Activated CD8-positive, alpha-beta memory T cell treated with anti-CD3 and anti-CD28 coated beads for 24 hours (primary cell): ENCODE measurements at places on chromosomes 12 and 14.
A peak's percentile ranks its signal among the peaks of the same experiment; 100 is the strongest.

DNA sequence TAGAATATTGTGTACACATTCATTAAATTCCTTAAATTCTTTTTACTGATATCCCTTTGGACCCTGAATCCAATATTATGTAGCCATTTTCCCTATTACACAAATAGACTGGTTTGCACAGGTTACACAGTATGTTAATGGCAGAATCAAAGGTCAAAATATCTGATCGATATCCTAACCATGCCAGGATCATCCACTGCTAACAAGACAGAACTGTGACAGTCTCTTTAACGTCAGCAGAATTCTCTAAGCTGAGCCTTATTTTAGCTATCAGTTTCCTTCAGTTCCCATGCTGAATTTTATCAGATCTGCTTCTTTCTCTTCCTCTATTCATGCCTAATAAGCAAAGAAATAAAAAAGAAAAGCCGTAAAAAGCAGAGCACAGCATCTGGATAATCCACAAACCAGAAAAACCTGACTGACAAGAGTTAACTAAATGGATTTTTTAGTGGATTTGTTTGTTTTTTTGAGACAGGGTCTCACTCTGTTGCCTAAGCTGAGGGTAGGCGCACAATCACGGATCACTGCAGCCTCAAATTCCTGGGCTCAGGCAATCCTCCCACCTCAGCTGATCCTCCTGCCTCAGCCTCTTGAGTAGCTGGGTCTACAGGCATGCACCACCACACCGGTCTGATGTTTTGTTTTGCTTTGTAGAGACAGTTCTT, 130.4 kb downstream of the PAWR start:
- DNase-seq = no peak

DNA sequence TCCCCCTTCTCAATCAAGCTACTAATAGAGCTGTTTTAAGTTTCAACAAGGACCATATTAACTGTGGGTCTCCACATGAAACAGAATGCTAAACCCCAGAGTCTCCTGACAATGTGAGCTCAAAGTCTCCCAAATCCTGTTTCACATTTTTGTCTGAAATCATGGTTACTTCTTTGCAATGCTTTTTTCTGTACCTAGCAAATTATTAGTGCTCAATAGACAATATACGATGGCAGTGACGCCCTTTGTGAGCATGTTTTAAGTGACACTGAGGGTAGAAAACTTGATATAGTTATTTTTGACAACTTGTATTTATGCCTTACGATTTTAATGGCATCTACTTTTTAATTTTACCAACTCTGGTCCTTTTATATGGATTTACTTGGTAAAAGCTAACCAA, 85.4 kb upstream of the SOX5 start:
- DNase-seq = no peak

DNA sequence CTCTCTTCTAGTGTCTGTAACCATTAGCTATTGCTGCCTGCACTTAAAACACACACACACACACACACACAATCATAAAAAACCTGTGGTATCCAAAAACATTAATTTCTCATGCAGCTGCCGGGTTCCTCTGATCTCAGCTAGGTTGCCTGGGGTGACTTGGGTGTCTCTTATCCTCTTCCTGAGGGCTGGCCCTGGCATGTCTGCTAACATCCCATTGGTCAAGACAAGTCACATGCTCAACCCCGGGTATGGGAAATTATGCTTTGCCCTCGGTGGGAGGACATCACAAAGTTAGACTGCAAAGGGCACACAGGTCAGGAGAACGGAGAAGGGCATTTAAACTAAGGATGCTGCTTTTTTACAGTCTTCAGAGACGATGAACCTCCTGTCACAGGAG, 55.7 kb downstream of the TRPV4 start:
- DNase-seq = no peak

- DNase-seq = no peak
These were observed 9.5 kb upstream of the RABGGTA start for GRCh38 chr14:24280797-24281460.

DNA sequence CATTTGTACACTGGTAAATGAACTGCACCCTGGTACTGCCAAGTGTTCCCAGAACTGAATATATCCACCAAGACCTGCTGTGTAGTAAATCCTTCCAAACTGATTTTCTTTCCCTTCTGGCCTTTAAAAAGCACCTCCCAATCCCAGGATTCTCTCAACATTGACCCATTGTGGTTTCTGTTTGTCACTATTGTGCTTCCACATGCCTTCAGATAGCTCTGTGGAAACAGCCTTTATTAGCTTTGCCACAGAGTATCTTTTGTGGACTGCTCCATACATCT, 949 bp upstream of the KIF21A start:
- DNase-seq = no peak

DNA sequence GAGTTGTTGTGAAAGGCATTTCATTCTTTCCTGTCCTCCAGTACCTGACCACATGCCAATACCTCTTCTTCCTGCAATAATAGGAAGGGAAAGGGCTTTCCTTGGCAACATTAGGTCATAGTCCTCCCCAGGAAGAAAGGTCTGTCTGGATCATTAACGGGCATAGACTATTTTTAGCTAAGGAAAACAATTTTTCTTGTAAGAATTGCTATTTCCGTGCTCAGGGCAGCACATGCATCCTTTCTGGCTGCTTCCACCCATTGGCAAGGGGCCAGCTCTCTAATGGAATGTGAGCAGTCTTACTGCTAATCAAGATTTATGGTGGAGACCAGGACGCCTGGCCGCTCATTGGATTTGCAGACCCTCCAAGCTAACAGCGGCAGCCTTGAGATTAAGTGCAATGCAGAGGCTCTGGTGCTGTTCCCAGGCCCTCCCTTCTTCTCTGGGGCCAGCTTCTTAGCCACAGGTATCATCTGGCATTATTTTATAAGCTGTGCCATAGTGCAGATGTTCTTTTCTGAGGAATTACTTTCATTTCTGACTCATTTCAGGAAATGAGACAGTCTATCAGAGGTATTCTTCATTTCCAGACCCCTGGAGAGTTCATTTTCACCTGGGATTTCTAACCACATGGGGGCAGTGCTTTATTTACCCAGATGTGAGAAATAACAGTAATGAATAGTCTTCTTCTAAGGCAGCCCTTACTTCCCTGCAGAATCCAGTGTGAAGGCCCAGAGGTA, 52.9 kb downstream of the ANO6 start:
- no peak for DNase-seq

DNA sequence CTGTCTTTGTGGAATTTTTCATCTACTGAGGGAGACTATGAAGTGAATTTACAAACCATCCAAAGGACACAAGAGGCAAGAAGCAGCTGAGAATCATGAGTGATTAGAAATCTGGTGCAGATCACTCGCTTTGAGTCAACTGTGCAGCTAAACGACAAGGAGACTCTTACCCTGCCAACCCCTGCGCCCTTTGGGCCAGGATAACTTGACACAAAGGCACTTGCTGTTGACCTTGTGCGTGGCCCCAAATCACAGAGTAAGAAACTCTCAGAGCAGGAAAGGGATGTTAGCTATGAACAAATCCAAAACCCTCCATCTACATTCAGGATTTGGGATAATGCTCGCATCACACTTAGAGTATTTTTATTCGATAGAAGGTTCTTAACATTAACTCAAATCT, 11.5 kb upstream of the PARP11 start:
- DNase-seq = no peak

DNA sequence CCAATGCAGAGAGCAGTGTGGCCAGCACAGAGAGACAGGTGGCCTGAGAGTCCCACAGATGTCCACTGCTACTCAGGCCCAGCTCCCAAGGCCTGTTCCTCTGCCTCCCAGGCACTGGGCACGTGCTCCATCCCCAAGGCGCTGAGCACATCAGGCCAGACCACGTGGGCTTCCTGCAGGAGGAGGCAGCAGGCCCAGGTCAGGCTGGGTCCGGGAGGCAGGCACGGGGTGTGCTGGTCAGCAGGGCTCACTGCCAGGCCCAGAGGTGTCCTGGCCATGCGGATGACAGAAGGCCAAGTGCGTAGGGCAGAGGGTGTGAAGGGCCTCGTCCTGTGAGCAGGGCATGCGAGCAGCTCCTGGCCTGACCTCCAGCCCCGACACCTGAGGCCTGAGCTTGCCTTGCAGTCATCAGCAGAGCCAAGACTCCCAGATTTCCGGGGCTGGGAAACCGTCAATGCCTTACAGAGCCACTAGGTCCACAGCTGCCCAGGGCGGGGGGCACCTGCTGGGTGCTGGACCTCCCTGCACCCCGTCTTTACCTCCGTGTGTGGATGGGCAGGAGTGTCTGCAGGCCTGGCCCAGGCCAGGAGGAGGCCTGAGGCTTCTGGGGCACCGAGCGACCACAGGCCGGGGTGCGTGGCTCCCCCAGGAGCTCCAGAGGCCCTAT, 14.9 kb downstream of the TRMT61A start:
- DNase-seq = no peak

DNA sequence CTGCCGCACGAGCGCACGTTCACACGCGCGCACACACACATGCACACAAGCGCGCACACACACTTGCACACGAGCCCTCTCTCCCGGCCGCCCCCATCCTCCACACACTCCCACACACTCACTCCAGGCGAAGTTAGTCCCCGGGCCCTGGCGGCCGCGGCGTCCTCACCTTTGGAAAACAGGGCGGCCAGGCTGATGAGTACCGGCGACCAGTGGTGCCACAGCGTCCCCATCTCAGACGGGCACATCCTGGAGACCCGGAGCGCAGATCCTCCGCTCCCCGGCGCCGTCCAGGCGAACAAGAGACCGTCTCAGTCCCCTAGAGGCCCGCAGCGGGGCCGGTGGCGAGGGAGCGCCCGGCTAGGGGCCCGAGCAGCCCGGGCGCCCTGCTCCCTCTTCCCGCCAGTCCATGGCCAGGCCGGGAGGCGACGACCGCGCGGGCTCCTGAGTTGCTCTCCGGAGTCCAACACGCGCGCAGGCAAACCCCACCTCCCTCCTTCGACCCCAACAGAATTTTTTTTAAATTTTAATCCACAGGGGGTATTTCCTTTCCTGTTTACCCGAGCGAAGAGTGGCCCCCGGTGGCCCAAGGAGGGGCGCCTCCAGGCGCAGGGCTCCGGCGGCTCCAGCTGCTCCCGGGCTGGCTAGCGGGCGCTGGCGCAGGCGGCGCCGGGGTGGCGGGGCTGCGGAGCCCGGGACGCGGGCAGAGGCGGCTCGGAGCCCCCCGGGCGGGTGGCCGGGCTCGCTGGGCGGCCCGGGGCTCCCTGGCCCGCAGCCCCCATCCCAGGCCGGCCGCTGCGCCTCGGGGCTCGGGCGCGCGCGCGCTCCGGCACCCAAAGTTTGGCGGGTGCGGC, 506 bp downstream of the TMEM132D start:
- DNase-seq = no peak

DNA sequence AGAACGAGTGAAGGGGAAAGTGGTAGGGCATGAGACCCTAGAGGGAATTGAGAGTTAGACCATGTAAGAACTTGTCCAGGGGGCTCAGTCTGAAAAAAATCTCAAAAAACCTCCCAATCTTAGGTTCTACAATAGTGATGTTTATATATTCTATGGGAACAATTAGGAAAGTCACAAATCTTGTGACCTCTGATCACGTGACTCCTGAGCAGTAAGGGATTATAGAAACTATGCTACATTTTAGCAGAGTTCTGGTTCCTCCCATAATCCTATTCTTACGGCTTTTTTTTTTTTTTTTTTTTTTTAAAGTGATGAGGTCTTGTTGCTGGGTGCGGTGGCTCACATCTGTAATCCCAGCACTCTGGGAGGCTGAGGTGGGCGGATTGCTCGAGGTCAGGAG, 5.8 kb downstream of the ADCK1 start:
- DNase-seq = no peak

DNA sequence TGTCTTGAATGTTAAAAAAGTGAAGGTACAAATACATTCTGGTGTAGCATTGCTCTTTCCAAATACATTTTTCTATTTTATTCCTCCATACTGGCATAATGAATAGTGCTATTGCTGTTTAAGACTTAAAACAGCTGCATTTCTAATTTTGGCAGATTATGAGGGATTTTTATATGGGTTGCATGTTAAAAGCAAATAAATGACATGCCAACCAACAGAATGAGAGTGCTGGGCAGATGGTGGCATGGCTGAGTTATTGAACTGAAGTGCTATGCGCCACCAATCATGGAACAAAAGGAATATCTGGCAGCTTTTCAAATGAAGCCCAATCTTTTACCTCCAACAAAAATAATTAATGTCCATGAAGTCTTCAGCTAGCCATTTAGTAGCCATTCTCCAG, 215.0 kb downstream of the PRKD1 start:
- DNase-seq = no peak

DNA sequence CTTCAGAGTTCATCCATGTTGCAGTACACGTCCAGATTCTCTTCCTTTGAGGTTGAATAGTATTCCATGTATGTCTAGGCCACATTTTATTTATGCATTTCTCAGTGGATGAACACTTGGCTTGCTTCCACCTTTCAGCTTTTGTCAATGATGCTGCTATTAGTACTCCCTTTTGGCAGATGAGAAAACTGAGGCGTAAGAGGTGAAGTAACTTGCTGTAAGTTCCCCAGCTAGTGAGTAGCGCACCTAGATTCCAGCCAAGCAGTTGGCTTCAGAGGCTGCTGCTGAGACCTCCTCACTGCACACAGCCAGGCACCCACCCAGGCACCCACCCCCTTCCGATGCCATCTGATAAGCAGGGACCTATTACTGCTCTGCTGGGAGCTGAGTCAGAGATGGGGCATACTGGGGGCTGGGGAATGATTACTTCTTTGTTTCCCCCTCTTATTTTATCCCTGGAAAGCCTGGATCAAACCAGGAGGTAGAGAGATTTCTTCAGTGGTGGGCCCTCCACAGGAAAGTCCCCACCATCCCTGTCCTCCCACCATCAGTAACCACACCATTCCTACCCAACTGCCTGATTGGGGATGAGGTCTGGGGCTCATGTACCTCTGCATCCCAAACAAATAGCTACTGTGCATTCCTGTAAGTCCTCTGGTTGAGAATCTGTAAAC, 234.6 kb downstream of the PCNX1 start:
- peak; percentile 52 for DNase-seq

DNA sequence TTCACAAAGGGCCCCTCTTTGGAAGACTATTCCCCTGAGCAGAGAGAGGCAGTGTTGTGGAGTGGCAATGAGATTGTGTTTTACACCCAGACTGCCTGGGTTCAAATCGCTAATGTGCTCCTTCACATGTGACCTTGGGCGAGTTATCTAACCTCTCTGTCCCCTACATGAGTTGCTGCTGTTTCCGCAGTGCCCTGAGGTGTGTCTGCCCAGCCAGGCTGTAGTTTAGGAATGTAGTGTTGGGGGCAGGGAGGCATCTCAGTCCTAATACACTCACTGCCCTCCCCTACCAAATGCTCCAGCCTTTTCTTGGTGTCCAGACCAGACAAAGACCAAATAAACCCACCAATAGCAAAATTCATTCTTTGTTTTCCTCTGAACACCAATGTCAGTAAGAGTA, 78.6 kb downstream of the SLC24A4 start:
- no peak for DNase-seq
